ENCODE measurements at places on chromosomes 5 and 9.

DNA sequence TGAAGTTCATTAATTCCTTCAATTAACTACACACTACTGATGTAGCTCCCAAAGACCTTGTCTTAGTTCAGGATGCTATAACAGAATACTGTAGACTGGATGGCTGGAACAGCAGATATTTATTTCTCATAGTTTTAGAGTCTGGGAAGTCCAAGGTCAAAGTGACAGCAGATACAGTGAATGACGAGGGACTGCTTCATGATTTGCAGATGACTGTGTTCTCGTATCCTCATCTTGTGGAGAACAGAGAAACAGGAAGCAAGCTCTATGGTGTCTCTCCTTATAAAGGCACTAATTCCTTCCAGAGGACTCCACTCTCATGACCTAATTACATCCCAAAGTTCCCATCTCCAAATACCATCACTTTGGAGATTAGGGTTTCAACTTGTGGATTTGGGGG, 65.6 kb upstream of the MAP1B start:
- no peak for DNase-seq

DNA sequence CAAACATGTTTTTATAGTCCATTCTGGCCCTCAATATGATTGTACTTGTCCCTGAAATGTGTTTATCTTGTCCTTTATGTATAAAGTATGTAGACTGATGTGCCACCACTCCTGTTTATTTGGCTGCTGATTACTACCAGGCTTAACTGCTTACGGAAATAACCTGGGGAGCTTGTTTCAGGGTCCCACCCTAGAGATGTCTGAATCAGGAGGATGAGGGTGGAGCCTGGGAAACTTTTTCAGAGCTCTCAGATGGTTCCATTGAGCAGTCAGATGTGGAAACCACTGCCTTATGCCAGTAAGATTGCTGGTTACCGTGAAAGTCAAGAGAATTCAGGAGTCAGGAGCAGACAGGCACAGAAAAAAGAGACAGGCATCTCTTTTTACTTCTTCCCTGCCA, 19.2 kb downstream of the SLC23A1 start:
- DNase-seq: no peak

- no peak for DNase-seq
These were observed 164.7 kb upstream of the TARS1 start for GRCh38 chr5:33275921-33276627.

GRCh38 chr5:87570366-87570765, 157.6 kb upstream of the CCNH start:
- no peak for DNase-seq

DNA sequence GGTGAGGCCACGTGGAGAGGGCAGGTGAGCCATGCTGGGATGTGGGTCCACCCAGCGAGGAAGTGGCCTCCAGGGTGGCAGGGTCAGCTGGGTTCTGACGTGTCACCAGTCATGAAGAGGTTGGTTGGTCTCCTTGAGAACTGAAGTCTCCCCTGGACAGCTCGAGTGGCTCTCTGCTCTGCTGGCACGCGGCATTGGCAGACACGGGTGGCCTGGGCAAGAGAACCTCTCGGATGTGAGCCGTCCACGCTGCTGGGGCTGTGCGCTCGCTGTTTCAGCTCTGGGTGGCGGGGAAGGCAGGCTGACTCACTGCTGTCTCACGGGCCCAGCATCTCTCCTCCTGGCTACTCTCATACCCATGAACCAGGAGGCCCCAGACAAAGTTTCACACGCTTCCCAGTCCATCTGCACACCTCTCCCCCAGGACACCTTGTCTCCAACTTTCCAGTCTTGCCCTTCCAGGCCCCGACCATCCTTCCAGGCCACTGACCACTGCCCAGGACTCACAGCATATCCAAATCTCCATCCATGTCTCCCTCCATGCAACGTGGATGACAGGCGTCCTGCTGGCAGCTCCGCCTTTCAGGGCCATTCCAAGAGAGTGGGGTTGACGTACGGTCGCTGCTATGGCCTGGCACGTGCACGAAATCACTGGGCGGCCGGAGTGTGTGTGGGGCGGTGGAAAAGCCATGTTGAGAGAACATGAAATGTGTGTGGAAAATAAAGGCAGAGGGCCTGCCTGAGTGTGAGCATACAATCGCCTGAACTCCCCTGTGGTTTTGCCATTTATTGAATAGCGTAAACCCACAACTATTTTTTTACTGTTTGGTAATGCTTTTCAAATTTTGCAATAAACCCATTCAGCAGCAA, 145.0 kb upstream of the COL5A1 start:
- no peak for DNase-seq

DNA sequence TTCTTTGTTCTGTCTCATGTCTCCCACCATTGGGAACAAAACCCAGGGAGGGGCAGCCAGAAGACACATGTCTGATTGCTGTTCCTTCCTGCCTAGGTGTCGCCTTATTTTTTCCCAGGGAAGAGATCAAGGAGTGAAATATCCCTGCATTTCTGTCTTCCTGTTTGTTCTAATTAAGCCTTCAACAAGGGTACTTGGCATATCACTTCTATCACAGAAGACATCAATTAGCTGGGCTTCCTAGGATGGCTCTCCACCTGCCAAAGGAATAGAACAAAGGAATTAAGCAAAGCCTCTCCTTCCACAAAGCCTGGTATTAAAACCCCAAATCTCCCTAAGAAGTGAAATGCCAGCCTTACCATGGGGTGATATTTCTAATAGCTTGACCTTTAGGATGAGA, 299.5 kb upstream of the CD180 start:
- DNase-seq: no peak

GRCh38 chr9:6441269-6441668, 28.3 kb downstream of the UHRF2 start:
- no peak for DNase-seq

GRCh38 chr5:50733741-50734140, 67.3 kb downstream of the PARP8 start:
- peak; percentile 43 for DNase-seq

DNA sequence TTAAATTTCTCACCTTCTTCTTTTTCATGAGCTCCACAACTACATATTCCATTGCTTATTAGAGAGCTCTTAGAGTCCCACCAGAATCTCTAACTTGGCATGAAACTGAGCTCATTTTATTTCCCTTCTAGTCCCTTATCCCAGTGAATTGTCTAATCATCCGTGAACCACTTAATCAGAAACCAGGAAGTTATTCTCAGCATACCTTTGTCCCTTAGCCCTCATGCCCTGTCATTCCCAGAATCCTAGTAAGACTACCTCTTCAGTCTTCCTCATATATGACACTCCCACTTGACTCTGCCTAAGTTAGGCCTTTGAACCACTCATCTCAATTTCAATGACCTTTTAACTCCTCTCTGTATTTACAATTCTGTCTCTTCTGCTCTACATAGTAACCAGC, 93.0 kb upstream of the PAPPA start:
- DNase-seq: no peak

- no peak for DNase-seq
These were observed 36.7 kb downstream of the HRH2 start for GRCh38 chr5:175694371-175695160.

DNA sequence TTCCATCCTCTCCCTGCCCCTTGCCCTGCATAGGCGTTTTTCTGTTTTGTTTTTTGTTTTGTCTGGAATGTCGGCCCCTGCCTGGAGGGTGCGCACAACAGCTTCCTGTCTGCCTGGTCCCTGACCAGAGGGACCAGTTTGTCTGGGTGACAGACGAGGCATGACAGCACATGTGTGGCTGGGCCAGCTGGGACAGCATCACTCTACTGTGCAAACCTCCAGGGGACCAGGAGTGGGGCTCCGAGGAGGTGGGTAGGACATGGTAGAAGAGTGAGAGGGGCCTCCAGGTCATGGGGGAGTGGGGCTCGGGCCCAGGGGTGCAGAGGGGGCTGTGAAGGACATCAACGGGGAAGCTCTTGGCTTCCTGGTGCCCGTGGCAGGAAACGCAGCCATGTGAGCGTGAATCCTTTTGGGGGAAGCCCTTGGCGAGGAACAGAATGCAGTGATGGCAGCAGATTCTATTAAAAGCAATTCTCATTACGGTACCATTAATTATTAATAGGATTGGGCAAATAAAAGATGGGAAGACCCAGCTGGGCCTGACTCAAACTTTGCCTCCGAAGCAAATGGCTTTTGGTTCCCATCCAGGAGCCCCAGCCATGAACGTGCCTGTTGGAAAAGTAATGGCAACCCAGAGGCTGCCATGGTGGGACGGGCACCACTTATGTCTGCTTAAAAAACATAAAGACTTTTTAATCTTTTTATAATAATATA, 184.4 kb upstream of the IER5L start:
- DNase-seq: no peak

DNA sequence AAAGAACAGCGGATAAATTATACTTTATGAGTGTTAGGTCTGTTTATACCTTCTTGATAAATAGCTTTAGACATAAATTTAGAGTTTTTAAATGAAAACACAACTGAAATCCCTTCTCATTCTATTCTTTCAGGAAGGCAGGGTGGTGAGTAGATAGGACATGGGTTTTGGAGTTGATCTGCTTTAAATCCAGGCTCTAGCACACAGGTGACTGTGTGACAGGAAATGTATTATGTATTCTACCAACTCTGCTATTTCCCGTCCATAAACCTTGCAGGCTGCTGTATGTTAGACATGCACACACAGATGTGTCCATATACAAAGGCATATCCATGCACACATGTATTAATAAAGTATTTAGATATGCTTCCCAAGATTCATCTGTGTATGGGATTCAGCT, 19.3 kb upstream of the CARTPT start:
- DNase-seq: no peak

- no peak for DNase-seq
These were observed 29.7 kb upstream of the LTC4S start for GRCh38 chr5:179764056-179764455.

- peak; percentile 88 for DNase-seq
These were observed 156.3 kb upstream of the IER5L start for GRCh38 chr9:129334105-129334935.

- DNase-seq: no peak
These were observed 407.2 kb downstream of the EFNA5 start for GRCh38 chr5:107263387-107264018.

DNA sequence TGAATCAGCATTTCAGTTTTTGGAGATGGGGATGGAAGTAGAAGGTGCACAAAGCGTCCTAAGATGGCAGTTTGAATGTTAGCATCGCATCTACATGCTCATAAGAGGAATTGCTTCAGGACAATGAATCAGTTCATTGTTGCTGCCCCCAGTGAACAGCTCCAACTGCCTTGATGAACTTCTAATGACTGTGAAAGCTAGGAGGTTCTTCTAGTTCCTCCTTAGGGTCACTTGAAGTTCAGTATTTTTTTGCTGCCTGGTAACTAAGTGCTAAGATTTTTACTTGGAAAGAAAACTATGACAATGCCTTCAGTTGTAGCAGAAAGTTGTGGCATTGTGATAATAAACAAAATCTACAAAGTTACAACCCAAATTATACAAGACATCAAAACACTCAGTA, 271.6 kb downstream of the RAB3C start:
- DNase-seq: no peak

- no peak for DNase-seq
These were observed 35.0 kb downstream of the SLC1A3 start for GRCh38 chr5:36641431-36641830.

GRCh38 chr9:1580215-1580614, 434.9 kb upstream of the SMARCA2 start:
- DNase-seq: no peak

GRCh38 chr9:94853887-94854286, 127.4 kb downstream of the AOPEP start:
- DNase-seq: no peak

DNA sequence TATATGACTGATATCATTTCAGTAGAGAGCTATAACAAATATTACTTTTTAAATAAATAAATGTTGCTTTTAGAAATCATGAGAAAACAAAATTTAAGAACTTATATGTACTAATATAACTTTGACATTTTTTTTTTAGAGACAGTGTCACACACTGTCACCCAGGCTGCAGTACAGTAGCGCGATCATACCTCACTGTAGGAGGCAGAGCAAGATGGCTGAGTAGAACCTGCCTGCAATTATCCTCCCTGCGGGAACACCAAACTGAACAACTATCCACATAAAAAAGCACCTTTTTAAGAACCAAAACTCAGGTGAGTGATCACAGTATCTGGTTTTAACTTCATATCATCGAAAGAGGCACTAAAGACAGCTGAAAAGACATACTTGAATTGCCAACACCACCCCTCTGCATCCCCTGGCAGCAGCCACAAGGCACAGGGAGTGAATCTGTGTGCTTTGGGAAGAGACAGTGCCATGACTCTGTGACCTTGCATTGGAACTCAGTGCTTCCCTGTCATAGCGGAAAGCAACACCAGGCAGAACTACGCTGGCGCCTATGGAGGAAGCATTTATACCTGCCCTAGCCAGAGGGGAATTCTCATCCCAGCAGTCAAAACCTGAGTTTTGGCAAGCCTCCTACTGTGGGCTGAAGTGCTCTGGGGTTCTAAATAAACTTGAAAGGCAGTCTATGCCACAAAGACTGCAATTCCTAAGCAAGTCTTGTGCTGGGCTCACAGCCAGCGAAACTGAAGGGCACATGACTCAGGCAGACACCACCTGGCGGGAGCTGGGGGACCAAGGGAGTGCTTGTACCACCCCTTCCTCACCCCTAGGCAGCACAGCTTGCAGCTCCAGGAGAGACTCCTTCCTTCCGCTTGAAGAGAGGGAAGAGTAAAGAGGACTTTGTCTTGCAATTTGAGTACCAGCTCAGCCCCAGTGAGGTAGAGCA, 142.7 kb downstream of the FBXL17 start:
- no peak for DNase-seq

DNA sequence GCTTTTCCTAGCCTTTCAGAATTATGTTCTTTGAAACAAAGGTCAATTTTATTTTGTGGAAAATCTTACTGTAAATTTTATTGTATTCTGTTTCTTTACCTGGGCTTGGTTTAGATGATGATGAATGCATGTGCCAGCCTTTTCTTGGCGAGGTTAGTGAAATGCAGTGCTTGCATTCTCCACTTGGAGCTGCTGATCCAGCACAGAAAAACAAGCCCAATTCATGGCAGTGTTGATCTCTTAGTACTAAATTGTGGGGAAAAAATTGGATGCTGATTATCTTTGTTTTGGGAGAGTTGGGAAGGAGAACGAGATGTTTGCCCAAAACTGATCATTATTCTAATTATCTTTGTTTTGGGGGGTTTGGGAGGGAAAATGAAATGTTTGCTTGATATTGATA, 3.7 kb downstream of the HABP4 start:
- peak; percentile 10 for DNase-seq

- DNase-seq: no peak
These were observed 17.8 kb upstream of the LAMC3 start for GRCh38 chr9:130990978-130991777.

- DNase-seq: no peak
These were observed 132.1 kb downstream of the NR3C1 start for GRCh38 chr5:143271431-143271830.
